GM12864 (cell line): ENCODE measurements at places on chromosomes 3 and 15.
A peak's percentile ranks its signal among the peaks of the same experiment; 100 is the strongest.

DNA sequence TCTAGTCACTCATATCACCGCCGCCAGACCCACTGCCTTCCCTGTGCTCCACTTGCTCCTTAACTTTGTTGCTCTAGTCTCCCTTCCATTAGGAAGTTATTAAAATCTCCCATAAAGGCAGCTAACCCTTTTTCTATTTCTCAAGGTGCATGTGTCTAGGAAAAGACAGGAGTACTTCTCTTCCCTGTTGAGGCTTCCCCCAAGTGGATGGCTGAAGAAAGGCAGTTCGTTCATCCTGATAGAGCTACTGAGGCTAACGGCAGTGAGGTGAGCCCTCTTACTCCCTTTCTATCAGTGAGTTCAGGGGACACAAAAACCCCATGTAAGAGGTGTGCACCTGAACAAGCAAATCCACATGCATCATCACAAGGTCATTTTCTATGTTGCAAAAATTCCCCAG is 397.8 kb downstream of the IGSF11 start:
- DNase-seq, result no peak

DNA sequence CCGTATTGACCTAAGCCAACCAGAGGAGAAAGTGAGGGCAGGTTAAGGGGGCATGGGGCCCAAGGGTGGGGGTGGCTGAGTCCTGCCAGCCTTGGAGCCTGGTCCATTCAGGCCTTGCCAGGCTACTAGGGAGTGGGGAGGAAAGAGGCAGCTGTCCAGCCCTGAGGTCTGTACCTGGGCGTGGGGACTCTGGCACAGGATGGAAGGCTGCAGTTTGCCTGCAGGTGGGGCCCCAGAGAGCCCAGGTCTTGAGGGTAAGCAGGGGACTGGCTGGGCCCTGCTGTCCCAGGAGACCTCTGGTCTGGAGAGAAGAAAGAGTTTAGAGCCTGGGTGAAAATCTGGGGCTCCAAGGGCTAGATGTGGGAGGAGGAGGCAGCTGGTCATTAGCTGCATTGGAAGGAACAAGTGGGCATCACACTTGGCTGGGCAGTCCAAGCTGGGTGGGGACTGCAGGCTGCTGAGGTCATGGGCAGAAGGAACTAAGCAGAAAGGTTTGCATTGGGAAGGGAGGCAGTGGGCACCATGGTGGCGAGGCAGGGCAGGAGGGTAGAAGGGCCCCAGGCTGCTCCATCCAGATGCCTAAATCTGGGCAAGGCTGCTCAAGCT is 108.4 kb downstream of the OXNAD1 start:
- no peak for DNase-seq

GRCh38 chr3:87045473-87045872 is 54.5 kb upstream of the VGLL3 start:
- no peak for DNase-seq

DNA sequence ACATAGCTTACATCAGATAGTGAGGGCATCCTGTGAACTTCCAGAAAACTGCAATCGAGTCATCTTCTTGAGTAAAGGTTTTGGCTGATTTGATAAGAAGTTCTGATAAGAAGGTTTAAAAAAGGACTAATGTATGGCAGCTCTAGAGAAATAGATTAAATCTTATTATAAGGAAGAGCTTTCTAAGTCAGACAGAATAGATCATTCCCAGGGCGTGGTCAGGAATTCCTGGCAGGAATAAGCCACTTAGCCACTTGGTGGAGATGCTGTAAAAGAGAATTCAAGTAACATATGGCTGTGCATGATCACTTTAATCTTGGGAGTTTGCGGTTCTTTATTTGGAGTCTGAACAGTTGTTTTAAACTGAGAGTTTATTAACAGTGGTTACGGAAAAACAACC is 17.4 kb downstream of the PGBD4 start:
- DNase-seq, result no peak

DNA sequence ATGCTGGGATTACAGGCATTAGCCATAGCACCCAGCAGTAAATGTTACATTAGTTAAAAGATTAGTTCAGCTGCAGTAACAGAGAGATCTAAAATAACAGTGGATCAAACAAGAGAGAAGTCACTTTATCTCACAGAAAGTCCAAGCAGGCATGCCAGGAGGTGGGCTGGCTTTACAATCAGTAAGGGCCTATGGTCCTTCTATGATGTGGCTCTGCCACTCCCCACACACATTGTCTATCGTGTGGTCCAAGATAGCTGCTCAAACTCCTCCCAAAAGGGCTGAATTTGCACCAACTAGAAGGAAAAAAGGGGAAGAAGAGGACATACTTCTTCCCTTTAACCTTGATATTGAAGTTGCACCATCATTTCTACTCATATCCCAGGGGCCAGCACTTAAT is 4.6 kb upstream of the RUVBL1 start:
- DNase-seq, result no peak

- DNase-seq, result no peak
These were observed 148.6 kb downstream of the ANO10 start for GRCh38 chr3:43473244-43473643.

DNA sequence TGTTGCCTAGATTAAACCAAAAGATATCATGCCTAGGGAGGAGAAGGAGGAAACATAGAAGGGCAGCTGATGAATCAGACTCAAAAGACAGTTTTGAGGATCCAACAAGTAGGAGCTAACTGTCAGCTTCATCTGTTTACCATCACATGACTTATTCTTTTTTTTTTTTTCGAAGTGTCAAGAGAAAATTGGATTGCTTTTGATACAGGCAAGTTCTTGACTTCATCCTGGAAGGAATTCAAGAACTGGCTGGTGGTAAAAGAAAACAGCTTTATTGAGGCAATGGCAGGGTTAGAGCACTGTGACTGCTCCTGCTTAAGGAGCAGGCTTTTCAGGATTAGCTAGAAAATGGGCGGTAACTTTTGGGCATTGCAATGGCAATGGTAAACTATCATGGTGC is 227.5 kb upstream of the KCNMB2 start:
- DNase-seq, result no peak

GRCh38 chr15:40845036-40845435 is 1.2 kb downstream of the SPINT1 start:
- DNase-seq, result no peak

DNA sequence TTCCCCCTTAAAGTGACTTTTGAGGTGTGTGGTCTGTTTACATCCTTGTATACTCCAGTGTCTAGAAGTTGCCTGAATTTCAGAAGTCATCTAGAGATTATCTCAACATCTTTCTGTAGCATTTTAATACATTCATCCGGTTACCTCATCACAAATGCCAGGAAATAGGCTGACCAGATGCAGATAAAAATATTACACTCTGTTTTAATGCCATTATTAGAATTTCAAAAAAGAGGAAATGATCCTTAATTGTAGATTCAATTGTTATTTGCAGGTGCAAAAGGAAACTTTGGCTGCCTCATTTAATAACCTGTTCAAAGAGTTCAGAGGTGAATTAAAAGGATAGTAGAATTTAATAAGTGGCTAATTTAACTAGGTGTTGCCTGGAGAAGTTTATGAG is 290.9 kb downstream of the C3orf38 start:
- no peak for DNase-seq

- no peak for DNase-seq
These were observed 1.6 kb upstream of the GCNT3 start for GRCh38 chr15:59609730-59610712.

GRCh38 chr15:101539492-101539891 is 50.0 kb upstream of the PCSK6 start:
- no peak for DNase-seq

DNA sequence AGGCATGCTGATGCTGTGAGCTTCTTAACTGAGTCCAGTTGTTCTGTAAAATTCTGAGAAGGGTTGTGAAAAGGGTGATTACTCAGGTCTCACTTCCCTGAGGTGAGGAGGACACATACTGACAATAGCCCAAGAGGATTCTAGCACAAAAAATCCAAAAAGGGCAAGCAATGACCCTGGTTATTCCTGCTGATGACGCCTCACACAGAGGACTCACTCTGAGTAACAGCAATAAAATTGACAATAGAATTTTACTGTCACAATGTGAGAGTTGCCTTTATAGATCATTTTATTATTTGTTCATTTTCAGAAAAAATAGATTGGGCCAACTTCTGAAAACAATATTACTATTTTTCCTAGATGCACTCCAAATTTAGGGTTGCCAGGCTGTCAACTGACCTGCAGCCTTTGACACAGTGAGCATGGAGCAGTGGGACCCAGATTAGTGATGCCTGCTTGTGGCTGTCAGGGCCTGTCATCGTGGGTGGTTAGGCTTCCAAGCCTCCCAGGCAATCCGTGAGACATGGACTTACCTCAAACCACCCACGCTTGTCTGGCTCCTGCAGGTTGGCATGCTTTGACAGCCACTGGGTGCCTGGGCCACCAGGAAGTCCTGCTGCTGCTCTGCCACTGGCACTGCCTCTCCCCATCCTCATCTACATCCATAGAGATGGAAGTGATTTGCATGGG is 396.0 kb upstream of the THBS1 start:
- DNase-seq, result no peak

DNA sequence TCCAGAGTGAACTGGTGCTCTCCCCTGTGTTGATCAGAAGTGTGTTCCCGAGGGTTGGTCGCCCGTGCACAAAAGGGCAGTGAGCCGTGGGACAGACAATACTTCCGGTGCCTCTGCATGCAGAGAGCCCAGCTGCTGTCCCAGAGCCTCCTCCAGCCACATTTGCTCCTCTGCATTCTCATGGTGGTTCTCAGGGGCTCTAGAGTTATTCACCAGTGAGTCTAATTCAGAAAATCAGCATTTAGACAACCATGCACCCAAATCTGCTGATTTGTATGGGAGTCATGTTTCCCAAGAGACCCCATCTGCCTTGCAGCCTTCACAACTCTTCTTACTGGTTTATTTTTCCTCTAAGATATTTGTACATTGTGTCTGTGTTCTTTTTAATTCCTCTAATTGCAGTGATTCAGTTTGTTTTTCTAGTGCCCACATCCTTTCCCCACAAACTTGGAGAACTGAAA is 107.0 kb upstream of the SPRED1 start:
- DNase-seq, result no peak

DNA sequence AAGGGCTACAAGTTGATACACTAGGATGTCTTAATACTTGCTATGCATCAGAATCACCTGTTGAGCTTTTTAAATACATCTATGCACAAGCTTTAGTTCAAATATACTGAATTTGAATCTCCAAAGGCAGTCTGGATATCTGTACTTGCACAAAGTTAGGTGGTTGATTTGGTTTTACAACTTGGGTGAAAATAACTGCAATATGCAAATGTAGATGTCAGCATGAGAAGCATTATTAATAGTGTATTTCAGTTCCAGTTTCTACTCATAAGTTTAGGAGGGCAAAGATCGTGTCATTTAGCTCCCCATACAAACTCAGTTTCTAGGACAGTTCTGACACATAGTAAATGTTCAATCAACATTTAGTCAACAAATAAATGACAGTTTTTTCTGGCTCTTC is 25.6 kb downstream of the IQCB1 start:
- peak; percentile 83 for DNase-seq

- no peak for DNase-seq
These were observed 22.2 kb downstream of the SV2B start for GRCh38 chr15:91122296-91122695.

DNA sequence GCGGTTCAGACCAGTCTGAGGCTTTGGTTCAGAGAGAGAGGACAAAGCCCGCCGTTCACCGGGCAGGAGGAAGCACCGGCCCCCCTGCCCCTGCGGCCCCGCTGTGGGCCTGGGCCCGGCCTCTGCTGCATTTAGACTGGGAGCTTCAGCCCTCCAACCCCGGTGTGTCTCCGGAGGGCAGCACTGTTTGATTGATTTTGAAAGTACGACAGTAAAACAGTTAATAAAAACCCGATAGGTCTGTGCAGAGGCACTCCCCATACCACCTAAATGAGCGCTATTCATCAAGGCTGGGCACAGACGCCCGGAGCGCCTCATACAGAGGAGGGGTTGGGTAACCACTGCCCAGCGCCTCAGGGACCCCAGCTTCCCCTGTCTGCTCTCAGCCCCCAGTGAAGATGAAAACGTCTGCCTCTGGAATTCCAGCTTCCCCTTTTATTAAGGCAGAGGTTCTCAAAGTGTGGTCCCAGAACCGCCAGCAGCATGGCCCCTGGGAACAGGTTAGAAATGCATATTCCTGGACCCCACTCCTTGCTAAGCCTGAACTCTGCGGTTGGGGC is 256.7 kb upstream of the TLE3 start:
- no peak for DNase-seq

- DNase-seq, result no peak
These were observed 60.9 kb downstream of the ASB7 start for GRCh38 chr15:100663086-100663914.

DNA sequence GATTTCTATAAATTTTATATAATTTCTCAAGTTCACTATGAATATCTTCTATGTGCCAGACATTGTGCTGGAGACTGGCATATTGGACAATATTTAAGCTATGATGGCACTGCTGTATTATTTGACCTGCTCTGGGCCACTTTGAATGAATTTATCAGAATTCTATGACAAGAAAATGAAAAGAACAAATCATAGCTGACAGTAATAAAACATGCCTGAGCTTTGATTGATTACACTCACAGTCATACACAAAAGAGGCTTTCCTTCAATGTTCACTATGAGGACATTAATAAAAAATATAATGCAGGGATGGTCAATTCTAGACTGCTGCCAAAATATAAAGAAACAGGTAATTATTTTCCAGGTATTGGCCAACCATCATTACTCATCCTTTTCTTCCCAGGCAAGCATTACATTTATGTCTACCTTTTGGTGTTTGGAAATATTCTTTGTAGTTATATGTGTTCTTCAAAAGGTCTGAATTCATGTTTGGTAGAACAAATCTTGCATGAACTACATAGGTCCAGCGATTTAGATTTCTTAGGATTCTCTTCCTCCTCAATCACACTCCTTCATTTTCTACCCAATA is 81.0 kb upstream of the ALCAM start:
- DNase-seq, result no peak

DNA sequence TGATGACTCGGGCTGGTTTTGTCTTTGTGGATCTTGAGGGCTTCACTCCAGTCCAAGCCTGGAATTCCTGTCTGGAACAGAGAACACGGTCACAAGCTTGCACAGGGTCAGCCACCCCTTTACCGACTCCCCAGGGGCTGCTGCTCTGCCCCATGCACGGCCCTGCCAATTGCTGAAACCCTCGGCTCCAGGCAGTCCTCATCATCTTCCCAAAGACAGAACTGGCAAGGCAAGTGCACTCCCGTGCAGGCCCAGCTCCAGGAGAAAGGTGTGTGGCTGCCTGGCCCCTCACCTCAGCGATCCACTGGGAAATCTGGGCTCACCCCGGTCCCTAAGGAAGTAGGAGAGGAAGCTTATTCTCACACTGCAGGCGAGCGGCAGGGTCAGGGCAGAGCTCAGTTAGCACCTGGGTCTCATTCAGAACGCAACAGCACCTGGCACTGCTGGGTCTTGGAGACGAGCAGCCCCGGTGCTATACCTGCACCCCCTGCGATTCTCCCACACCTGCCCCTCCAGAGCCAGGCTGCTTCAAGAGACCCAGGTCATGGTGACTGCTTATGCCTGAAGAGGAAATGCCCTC is 7.2 kb downstream of the MAP6D1 start:
- DNase-seq, result no peak

- no peak for DNase-seq
These were observed 7.3 kb downstream of the ARL6IP5 start for GRCh38 chr3:69092030-69092516.
